ENCODE measurements at places on chromosomes 13 and 19.

DNA sequence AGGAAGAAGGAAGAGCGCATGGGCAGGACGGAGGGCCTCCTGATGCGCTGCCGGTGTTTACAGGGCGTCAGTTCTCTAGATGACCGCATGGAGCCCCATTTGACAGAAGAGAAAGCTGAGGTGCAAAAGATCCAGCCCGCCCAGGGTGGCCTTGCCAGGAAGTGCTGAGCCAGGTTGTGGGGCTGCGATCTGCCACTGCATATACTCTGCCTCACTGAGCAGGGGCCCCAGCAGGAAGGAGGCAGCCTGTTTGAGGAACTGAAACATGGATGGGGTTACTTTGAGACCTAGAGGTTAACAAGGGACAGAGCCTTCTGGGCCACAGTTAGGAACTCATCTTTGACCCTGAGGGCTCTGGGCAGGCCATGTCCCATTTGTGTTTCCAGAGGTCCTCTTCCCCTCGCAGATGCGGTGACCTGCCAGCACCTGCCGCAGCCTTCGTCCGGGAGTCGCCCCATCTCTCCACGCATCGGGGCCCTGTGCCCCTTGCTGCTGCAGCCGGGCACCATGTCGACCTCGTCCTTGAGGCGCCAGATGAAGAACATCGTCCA lies 3.2 kb downstream of the EPN1 start:
- DNase-seq: no peak

- DNase-seq: no peak
Observed at GRCh38 chr19:57110592-57111328, 9.0 kb upstream of the USP29 start.

DNA sequence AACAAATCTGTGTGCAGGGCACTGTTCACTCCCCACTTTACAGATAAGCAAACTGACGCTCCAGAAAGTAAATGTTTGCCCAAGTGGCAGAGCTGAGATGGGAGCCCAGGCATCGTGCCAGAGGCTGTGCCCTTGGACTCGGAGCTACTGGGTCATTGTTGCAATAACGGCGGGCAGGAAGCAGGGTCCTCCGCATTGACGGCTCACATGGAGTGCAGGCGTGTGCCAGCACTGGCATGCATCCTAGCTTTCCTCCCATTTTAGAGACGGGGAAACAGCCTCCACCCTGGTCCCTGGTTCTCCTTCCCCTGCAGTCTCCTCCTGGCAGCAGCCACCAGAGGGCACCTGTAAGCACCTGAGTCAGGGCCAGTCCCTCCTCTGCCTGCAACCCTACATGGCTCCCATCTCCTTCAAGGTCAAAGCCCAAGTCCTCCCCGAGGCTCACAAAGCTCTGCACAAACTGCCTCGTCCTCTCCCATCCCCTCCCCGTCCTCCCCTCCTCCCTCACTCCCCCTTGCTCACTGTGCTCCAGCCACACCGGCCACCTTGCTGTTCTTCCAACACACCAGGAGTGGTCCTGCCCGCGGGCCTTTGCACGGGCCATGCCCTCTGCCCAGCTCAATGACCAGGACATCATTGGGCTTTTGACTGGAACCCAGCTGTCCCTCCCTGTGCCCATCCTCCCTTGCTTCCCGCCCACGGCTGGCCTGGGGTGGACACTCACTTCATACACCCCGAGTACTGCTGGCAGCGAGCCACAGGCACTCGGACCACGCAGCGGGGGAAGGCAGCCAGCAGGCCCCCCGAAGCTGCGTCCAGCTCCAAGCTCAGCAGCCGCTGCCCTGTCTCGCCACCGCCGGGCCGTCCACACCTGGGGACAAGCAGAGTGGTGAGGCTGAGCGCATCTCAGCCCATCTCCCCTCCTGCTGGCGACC lies 7.7 kb upstream of the LRG1 start:
- DNase-seq: peak; percentile 29

DNA sequence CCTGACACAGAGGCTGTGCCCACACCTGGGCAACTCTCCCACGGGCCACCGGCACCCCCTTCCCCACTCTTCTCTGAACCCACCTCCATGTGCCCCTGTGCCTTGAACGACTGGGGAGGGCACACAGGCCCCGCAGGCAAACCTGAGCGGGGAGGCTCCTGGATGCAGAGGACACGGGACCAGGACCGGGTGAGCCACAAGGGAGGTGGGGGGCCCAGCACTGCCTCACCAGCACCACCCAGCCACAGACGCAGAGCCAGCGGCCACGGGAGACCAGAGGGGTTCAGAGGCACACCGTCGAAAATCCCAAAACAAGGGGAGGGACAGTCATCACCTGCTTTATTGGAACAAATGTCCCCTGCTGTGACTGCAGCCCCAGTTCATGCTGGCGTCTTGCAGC lies 49.4 kb downstream of the STK24 start:
- DNase-seq: no peak

DNA sequence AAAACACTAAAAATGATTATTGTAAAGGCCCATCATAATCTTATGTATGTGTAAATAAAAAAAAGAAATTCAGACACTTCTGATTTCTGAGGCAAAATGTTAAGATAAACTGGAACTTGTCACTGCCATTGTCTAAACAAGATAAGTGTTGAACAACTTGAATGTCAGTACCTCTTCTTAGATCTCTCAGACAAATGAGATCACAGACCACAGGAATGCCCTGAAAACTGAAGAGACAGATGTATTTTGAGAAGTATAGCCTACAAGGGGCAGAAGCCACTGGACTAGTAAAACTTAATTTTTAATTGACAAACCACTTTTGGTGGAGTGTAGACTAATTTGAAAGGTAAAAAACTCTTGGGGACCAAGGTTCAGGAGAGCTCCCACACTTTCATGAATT lies 375.5 kb upstream of the SLITRK5 start:
- no peak for DNase-seq

- DNase-seq: no peak
Observed at GRCh38 chr19:56312342-56312741, 2.3 kb downstream of the ZSCAN5A start.

DNA sequence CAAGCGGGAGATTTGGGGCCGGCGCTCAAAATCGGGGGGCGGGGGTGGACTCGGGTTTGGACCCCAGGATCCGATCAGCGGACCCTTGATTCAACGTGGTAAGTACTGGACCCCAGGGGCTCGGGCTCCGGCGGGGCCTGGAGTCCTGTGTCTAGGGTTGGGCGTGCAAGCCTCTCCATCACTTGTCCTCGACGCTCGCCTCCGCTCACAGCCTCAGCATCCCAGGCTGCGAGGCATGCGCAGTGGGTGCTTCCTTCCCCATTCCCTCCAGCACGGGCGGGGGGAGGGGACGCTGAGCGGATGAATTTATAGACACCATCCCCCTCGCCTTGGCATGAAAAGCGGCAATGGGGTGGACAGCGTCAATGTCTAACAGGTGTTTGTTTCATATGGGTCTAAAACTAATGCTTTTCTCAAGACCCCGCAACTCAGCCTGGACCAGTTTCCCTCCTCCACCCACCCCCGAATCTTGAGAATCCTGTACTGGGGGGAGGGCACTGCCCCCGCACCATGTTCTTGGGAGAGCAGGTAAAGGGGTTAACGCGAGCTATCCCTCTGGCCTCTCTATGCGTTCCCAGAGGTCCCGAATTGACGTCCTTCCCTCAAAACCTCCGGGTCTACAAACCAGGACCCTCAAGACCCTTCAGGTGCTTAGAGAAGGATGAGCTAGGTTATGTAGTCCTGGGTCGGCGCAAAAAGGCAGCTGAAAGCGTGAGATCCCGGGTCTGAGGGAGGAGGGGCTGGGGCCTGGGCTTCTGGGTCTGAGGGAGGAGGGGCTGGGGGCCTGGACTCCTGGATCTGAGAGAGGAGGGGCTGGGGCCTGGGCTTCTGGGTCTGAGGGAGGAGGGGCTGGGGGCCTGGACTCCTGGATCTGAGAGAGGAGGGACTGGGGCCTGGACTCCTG lies 579 bp downstream of the CPT1C start:
- peak; percentile 72 for DNase-seq

DNA sequence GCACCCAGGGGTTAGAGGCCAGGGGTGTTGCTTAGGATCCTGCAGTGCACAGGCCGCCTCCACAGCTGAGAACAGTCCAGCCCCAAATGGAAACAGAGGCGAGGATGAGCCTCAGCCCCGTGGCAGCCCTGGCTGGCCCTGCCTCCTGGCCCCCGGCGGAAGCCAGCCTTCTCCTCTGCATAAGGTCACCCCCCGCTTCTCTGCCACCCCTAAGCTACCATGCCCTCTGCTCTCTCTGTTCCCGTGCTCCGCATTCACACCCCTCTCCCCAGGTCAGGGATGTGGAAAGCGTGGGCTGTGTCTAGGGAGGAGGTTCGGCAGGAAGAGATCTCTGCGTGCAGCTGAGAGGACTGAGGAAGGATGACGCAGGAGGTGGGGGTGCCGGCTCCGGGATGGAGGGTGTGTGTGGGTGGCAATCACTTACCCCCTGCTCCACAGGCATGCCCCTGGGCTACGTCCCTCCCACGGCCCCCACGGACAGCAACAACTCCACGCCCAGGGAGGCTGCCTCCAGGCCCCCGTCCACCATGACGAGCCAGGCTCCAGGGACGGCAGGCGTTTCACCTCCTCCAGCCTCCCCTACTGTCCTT lies 6.0 kb downstream of the SSC5D start:
- DNase-seq: no peak

DNA sequence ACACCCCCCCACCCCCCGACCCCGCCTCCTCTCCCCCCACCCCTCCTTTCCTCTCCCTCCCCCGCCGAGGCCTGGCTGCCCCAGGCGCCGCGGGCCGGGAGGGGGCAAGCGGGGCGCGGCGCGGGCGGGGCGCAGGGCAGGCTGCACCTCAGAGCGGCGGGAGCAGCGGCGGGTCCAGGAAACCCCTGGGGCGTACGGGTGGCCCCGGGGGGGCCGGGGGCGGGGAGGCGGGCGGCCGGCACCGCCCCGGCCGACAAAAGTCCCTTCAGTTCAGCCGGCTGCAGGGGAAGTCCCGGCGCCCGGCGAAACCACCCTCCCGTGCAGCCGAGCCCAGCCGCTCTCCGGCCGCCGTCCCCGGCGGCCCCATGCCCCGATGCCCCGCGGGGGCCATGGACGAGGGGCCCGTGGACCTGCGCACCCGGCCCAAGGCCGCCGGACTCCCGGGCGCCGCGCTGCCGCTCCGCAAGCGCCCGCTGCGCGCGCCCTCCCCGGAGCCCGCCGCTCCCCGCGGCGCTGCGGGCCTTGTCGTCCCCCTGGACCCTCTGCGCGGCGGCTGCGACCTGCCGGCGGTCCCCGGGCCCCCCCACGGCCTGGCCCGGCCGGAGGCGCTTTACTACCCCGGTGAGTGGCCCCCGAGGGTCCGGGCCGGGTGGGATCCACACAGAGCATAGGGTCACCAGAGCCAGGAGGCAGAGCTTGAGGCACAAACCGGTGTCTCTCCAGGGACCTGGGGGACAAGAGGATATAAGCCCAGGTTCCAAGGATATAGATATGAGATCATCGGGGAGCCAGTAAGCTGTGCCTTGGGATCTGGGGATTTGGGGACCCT lies at the start of gene BCL3:
Gene BCL3 (plus strand): TSS at position 283 of the 829 bp plus-strand sequence. CDS start 83 bp downstream, at position 366.
- DNase-seq: no peak

- no peak for DNase-seq
Observed at GRCh38 chr13:113327766-113328471, 30.9 kb downstream of the LAMP1 start.

DNA sequence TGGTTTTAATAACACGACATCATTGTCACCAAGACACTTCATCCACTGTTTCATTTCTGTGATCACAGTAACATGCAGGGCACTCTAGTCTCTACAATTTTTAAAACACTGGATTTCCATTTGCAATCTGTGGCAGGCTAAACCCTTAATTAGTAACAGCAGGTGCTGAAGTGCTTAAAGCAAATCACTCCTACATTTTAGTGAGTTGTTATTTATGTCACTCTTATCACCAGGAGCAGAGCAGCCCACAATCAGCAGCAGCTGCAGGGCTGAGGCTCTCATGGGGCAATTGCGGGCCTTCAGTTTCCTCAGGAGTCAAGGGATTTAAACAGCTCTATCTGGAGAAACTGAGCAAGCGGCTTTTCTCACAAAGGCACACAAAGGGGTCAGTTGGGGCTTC lies 1.6 kb downstream of the SOHLH2 start:
- no peak for DNase-seq

DNA sequence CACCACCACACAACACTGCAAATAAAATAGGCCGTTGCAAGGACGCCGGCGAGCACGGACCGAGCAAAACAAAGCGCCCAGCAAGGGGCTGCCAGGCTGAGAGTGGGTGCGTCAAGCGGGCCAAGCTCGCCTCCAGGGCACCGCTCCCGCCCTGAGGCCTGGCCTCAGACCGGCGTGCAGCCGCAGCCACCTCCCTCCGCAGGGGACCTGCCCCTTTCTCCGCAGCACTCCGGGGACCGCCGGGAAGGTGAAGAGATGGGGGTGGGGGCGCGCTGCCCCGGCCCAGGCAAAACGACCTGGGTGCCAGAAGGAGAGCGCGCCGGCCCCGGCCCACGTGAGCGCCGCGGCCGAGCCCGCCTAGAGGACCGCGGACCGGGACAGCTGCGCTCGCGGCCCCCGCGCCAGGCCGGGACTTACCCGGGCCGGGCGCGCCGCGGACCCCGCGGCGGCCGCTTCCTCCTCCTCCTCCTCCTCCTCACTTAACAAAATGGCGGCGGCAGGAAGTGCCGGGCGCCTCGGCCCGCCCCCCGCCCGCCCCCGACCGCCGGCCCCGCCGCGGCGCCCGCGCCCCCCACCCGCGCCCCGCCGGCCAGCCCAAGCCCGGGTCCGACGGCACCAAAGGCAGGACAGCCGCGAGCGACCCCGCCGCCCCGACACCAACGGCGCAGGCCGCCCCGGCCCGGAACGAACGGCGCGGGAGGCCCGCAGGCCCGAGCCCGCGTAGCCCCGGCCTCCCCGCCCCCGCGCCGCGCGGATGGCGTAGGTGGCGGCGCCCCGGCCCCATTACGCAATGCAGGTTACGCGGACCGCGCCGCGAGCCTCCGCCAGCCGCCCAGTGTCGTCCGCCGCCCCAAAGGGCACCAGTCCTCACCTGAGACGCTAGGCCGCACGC lies 674 bp downstream of the BRD4 start:
- peak; percentile 7 for DNase-seq

DNA sequence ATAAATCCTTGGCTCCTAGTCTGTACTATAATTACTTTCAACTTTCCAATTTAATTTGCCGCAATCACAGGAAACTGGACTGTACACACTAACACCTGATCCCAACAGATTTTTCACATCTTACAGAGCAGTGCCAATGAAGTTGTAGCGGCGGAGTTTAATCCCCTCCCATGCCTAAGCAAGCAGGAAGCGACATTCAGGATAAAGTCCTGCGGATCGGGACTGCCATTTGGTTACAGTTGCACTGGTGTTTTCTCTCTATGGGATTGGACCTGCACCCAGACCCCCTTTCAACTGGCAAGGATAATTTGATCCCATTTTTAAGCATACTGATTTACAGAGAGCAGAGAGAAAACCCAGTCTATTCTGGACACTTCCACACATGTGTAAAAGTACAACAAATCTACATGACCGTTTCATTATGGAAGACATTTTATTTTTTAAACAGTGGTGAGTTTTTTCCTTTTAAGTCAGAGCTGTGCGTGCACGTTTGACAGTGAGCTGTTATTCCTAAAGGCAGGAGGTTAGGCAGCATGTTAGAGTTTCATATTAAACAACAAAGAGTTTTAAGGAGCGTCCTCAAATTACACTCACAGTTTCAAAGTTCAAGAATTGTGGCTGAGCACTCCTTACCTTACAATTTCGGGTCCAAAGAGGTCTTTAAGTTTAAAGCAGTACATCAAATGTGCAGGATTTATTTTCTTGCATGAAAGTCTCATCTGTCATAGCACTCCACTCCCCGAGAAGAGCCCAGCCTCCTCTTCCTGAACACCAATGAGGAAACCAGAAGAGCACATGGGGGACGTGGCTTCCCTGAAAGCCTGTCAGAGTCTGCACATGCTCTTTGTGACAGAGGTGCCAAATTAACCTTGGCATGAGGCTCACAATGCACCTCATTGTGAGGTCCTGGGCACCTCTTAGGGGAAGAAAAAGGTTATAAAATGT lies 141.6 kb upstream of the RFC3 start:
- peak; percentile 52 for DNase-seq

GRCh38 chr19:29674374-29675119 lies 9.3 kb downstream of the PLEKHF1 start:
- DNase-seq: no peak
